ENCODE measurements at places on chromosomes 16 and 17. TPM values are rescaled to one million over a fixed set of nuclear protein-coding genes. Genes with fewer than 3 reads are reported as not detected.
A peak's percentile ranks its signal among the peaks of the same experiment; 100 is the strongest.

The IRF8 gene
- 3.6 TPM for total RNA-seq

The LGALS9B gene
- not detected for total RNA-seq

The SSTR5 gene
- total RNA-seq: not detected

The KCNJ16 gene
- total RNA-seq: 336 TPM

The MEFV gene
- total RNA-seq: 0.68 TPM

The TNK1 gene
- 30.2 TPM for total RNA-seq

The DUXB gene
- total RNA-seq: not detected

The NEURL4 gene
- total RNA-seq: 32.8 TPM

The TBC1D3I gene
- not detected for total RNA-seq

The SULT1A1 gene
- 84.9 TPM for total RNA-seq

- no peak overlapping the region for H3K27ac ChIP-seq
- H3K4me1 ChIP-seq: no peaks in the 10 kb centered on the region
- no peak for DNase-seq
These were observed 407.6 kb downstream of the TMEM114 start for GRCh38 chr16:8182761-8183160.

DNA sequence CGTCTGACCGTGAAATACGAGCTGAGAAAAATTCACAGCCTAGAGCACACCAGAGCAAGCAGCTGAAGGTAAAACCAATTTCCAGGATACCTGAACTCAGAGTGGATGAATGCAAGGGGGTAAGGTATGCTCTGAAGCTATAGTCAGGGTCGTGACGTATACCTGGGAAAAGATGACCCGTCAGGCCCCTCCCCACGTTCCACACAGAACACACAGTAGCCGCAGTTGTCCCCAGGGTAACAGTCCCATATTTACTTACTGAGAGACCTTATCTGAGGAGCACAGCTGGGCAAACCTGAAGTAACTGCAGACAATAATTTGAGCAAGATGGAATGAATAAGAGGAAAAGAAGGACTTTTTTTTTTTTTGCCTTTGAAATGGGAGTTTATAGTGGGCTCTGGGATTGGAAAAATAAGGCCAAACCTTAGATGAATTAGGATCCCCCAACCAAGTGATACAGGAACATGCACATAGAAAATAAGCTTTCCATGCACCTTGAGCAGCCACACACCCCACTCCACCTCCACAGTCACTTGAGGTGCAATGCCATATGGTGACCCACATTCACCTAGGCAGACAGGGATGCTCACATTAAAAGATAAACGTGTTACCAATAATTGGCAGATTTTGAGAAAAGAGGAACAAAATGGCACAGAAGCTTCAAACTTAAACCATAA is 38.0 kb downstream of the ABCA6 start:
- no peaks in the 10 kb centered on the region for H3K27me3 ChIP-seq
- H3K4me1 ChIP-seq: no peaks in the 10 kb centered on the region
- no peak overlapping the region for H3K27ac ChIP-seq
- no peaks in the 10 kb centered on the region for H3K36me3 ChIP-seq
- H3K4me3 ChIP-seq: no peak overlapping the region

- H3K27ac ChIP-seq: no peak overlapping the region
- H3K4me1 ChIP-seq: no peaks in the 10 kb centered on the region
- peaks cover 18% of the 10 kb centered on the region for H3K36me3 ChIP-seq
- no peak for DNase-seq
- H3K27me3 ChIP-seq: no peaks in the 10 kb centered on the region
These were observed 55.2 kb downstream of the ACTG1 start for GRCh38 chr17:81457401-81457800.

- peaks cover 21% of the 10 kb centered on the region for H3K4me1 ChIP-seq
- no peak for DNase-seq
- H3K27me3 ChIP-seq: no peaks in the 10 kb centered on the region
These were observed 7.1 kb downstream of the GIT1 start for GRCh38 chr17:29582254-29582765.

- peaks cover 61% of the 10 kb centered on the region for H3K4me1 ChIP-seq
- peak overlapping the region; percentile 86 for H3K27ac ChIP-seq
- H3K27me3 ChIP-seq: no peaks in the 10 kb centered on the region
- no peak for DNase-seq
These were observed 16.6 kb downstream of the ZFHX3 start for GRCh38 chr16:73031155-73031866.

- no peaks in the 10 kb centered on the region for H3K36me3 ChIP-seq
- no peaks in the 10 kb centered on the region for H3K27me3 ChIP-seq
- H3K4me3 ChIP-seq: peak overlapping the region; percentile 47
- H3K27ac ChIP-seq: no peak overlapping the region
- peak; percentile 71 for DNase-seq
These were observed 14.4 kb downstream of the MIS12 start for GRCh38 chr17:5500589-5501391.

DNA sequence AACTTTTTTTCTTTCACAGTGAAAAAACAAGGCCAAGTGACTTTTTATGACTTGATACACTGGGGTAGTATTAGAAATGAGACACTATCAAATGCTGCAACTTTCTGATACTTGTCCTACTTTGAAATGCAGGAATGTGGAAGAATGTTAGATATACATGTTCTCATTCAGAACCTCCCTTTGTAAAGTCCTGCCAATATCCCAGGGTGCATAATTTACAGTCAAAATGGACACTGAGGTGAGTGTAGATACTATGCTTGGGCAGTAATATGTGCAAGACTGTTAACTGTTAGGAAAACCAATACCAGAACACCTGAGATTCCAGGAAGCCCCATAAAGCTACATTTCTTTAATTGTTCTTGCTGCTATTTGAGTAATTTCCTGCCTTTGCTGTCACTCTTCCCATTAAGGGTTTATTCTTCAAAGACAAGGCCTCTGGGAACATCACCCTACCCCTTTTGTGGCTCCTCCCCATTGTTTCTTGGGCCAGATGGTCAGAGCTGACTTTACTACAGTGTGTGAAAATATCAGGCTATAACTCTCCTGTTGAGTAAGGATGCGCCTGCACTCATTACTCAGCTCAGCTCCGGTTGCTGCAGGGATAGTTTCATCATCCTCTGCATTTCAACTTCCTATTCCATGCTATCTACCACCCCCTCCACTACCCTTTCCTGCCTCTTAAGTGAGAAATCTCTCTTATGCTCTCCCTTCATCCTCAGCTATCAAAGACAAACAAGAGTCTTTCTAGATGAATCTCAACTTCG is 48.7 kb downstream of the TMEM100 start:
- no peaks in the 10 kb centered on the region for H3K27me3 ChIP-seq
- no peak overlapping the region for H3K4me3 ChIP-seq
- H3K27ac ChIP-seq: no peak overlapping the region
- H3K4me1 ChIP-seq: no peaks in the 10 kb centered on the region
